Fibroblast of the conjunctiva (primary cell): ENCODE measurements at places on chromosomes 4 and X.

DNA sequence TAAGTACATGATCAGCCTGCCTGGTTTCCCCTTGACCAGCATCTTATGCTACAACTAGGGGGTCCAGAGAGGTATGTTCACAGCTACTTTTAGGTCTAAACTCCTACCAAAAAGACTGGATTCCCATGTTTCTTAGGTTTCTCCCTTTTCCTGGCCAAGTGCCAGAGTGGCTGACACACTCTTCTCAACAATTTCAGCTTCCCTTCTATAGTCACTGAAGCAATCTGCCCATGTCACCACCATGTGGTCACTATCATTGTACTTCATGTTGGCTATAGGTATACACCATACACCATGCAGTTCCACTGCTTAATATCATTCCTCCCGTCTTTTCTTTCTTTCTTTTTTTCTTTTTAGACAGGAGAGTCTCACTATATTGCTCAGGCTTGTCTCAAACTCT lies 66.9 kb downstream of the KLHL13 start:
- DNase-seq = no peak

GRCh38 chr4:113270520-113271319 lies 221.3 kb downstream of the ANK2 start:
- DNase-seq = no peak

GRCh38 chr4:7209699-7210098 lies 17.4 kb downstream of the SORCS2 start:
- no peak for DNase-seq

DNA sequence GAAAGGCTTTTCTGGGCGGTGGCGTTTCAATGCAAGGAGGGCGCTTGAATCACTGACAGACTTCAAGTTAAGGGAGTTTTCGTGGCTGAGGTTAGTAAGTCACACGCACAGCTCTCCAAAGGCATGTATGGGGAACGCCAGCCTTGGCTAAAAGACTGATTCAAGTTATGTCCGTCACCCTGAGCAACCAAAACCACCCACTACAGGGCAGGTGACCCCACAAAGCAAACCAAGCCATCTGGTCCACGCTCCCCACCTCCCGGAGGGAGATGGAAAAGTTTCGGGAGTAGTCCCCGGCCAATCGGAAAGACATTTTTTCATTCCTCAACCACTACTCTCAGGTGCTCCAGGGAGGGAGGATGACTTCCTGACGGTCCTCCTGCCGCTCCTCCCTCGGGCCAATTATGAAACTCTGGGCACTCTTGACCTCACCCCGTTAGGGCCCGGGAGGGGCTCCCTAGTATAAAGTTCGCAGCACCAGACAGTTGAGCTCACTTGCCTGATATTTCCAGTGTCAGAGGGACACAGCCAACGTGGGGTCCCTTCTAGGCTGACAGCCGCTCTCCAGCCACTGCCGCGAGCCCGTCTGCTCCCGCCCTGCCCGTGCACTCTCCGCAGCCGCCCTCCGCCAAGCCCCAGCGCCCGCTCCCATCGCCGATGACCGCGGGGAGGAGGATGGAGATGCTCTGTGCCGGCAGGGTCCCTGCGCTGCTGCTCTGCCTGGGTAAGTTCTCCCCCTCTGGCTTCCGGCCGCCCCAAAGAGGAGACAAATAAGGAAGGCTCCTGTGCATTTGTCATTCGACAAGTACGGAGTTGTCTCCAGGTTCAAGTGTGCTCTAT lies at the start of gene EREG:
TSS of gene EREG (plus strand) at position 494 of the 840 bp plus-strand sequence. CDS start at position 658, 164 bp downstream.
- peak; percentile 12 for DNase-seq

DNA sequence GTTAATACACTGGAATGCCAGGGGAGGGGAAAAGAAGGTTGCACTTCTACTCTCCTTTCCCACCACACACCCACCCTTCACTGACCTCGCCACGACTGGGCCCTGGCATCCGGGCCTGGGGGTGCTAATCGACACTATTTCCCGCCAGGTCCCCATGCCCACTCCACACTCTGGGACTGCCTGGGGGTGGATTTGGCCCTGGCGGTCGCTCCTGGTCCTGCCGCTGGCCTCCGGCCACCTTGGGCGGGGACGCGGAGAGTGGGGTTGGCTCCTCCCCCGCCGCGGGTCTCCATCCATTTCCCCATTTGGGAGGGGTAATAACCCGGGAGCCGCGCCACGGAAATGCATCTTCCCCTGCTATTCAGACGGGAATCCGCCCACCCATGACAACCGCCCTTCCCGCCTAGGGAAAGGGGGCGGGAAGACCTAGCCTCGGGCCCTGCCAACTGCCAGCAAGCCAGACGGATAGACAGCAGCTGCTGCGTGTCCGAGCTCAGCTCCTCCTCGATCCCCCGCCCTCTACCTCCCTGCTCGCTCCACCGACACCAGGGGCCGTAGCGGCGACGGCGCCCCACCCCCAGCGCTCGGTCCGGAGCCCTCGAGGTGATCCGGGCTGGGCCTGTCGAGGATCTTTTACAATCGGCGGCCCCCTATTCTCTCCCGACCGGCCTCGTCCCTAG lies 78.1 kb downstream of the RLIM start:
- peak; percentile 81 for DNase-seq

DNA sequence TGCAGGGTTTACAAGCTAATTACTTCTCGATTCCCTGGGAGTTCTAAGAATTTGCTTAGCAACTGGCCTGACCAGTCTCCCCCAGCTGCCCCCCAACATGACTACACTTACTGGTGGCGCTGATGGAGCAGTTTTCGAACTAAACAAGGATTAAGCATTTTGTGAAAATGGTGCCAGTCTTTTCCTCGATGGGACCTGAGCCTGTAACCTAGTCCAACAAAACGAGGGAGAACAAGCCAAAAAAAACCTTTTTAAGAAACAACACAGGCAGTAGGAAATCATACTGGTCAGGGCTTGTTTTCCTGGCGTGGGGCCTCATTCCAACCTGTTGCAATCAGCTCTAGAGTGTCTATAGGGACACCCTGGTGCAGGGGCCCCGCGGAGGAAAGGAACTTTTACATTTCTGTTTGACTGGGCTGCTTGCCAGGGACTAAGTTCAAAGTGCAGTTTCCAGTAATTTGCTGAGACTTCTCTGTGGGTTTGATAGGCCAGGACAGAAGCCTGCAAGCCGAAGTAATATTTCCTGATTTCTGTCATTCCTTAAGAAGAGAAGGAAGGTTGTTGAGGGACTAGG lies 158.7 kb downstream of the SPRY1 start:
- peak; percentile 96 for DNase-seq

- DNase-seq = no peak
Observed at GRCh38 chr4:86508436-86508835, 85.7 kb upstream of the PTPN13 start.

DNA sequence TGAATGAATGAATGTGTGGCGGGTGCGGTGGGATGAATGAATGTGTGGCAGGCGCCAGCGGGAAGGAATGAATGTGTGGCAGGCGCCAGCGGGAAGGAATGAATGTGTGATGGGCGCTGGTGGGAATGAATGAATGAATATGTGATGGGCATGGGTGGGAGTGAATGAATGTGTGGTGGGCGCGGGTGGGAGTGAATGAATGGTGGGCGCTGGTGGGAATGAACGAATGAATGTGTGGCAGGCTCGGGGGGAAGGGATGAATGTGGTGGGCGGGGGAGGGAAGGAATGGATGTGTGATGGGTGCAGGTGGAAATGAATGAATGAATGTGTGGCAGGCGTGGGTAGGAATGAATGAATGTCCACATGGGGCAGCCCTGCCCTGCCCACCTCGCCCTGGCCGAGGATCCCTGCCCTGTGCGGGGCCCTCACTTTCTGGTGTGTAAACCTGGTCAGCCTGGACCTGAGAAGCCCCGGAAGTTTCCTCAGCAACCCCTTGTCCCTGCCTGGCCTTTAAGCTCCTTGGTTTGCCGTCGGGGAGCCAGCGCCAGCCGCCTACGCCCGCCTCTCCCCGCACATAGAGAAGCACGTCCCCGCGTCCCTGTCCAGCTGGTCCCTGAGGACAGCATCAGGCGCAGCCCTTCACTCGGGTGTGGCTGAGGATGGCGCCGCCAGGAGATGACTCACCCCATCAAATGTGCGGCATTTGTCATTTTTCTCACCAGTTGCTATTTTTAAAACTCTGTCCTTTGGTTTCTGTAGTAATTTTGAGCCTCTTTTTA lies 112.8 kb upstream of the LRPAP1 start:
- no peak for DNase-seq

- no peak for DNase-seq
Observed at GRCh38 chr4:81811562-81812293, 340.0 kb upstream of the RASGEF1B start.

DNA sequence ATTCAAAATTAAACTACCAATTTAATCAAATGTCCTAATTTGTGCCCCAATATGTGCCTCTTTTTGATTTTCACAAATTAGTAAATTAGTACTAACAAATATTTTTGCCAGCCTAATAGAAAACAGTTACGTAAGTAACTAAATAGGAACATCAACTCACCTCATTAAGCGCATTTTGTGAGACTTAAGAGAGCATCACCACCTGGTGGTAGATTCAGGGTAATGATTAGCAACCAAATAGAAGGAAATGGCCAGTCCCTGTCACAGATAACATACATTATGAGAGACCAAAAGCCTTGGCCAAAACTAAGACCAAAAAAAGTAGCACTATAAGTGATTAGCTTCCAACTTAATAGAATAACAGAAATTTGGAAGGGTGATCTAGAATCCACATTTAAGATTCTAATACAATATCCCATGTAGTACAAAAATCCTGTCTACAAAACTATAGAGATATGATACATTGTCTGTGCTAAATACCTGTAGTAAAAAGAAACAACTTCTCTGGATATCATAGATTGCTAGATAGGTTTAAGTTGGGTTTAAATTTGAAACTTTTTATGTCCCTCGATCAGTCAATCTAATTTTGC lies 46.7 kb downstream of the C4orf46 start:
- peak; percentile 48 for DNase-seq

DNA sequence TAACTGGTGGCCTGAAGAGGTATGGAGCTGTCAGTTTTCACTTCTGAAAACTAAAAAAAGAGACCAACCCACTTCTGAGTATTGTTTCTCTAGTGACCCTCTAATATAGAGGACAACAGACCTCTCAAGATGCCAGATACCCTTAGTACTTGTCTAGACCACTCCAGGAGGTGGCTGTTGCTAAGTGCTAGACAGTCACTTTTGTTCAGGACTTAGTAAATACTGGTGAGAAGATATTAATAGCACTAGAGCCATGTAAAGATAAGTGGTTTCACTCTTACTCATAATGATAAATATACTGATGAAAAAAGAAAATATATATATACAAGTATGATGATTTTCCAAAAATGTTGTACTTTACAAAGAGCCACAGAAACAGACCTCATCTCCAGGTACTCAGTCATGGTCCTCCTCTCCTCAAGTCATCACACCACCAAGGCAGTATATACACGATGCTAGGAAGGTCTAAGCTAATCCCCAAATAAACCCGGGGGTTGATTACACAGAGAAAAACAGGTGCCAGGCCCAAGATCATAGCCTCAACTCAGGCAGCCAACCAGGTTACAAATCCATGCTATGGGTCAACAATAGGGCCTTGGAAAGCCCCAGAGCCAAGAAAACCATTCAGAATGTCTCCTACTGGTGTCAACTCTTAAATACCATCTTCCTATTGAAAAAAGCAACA lies 66.9 kb downstream of the ARHGEF9 start:
- no peak for DNase-seq

GRCh38 chr4:99038213-99038612 lies 42.7 kb downstream of the METAP1 start:
- DNase-seq = no peak

- peak; percentile 16 for DNase-seq
Observed at GRCh38 chrX:19064175-19064574, 58.1 kb downstream of the ADGRG2 start.

- DNase-seq = no peak
Observed at GRCh38 chr4:3373468-3373867, 68.3 kb upstream of the HGFAC start.

GRCh38 chrX:40105835-40106675 lies 8.3 kb upstream of the BCOR start:
- DNase-seq = no peak

DNA sequence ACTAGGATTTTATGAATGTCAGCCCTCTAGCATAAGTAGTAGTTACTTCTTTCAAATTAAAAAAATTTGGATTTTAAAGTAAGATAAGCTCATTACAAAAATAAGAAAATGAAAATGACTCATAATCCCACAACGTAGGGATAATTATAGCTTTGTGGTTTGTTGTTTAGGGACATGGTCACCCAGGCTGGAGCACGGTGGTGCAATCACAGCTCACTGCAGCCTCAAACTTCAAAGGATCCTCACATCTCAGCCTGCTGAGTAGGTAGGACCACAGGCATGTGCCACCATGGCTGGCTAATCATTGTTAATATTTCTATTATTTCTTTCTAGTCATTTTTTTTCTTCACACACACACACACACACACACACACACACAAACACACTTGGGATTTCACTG lies 57.6 kb downstream of the PLAC1 start:
- DNase-seq = no peak

- no peak for DNase-seq
Observed at GRCh38 chrX:110180928-110181310, 137.0 kb downstream of the AMMECR1 start.

- no peak for DNase-seq
Observed at GRCh38 chrX:43018031-43018430, 240.1 kb upstream of the PPP1R2C start.

- DNase-seq = no peak
Observed at GRCh38 chr4:109302361-109303139, at the start of gene COL25A1. TSS of gene COL25A1 (minus strand) at chr4:109302658.

GRCh38 chr4:113468165-113469022 lies 293.1 kb downstream of the CAMK2D start:
- peak; percentile 100 for DNase-seq

DNA sequence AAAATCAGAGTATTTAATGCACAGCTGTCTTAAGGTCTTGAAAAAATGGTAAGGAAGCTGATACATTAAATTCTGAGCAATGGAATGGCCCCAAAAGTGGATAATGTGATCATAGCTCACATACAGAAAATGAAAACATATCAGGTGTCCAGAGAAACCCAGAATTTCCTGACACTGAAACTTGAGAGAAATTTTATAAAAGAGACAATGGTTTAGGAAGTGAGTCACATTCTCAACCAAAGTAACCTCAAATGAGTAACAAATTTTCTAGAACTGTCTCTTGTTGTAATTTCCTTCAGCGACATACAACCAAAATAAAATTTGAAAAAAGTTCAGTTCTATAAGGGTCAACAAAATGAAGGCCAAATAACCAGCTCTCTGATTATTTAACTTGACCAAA lies 37.4 kb upstream of the PACRGL start:
- no peak for DNase-seq

GRCh38 chr4:117164338-117164737 lies 79.0 kb upstream of the TRAM1L1 start:
- no peak for DNase-seq

GRCh38 chrX:131306601-131307000 lies 17.5 kb upstream of the IGSF1 start:
- DNase-seq = no peak
